Stomach (tissue), 19 donors: ENCODE measurements at places on chromosomes 4 and X. TPM values are rescaled to one million over a fixed set of nuclear protein-coding genes. Genes with fewer than 3 reads are reported as not detected.

GNRHR gene
- total RNA-seq, result not detected

CSN1S1 gene
- not detected for total RNA-seq

TMEM144 gene
- not detected for total RNA-seq

TMEM154 gene
- total RNA-seq, result under 0.01 TPM

ASMT gene
- total RNA-seq, result not detected

CLDN34 gene
- total RNA-seq, result not detected

MPP1 gene
- 8.0 TPM for total RNA-seq

AMBN gene
- not detected for total RNA-seq

DNA sequence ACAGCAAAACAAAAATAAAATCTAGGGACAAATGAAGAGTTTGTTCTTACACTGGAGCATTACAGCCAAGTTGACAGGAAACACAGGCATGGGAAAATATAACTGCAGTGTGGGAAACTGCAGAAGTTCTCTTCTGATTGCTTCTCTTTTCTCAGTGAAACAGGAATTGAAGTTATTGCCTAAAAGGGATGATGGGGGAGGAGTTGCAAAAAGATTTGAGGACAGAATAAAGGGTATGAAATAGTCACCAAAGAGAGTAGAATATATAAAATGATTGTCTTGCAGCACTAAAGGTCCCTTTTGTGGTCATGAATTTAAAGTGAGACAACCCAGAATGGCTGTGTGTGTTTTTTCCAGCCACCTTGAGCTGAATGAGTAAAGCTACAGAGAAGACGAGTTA lies 103.7 kb downstream of the JADE1 start:
- no peak overlapping the region for H3K4me3 ChIP-seq
- no peak for DNase-seq
- H3K4me1 ChIP-seq, result no peaks in the 10 kb centered on the region
- H3K27ac ChIP-seq, result peak overlapping the region; percentile 30
- no peaks in the 10 kb centered on the region for H3K27me3 ChIP-seq

DNA sequence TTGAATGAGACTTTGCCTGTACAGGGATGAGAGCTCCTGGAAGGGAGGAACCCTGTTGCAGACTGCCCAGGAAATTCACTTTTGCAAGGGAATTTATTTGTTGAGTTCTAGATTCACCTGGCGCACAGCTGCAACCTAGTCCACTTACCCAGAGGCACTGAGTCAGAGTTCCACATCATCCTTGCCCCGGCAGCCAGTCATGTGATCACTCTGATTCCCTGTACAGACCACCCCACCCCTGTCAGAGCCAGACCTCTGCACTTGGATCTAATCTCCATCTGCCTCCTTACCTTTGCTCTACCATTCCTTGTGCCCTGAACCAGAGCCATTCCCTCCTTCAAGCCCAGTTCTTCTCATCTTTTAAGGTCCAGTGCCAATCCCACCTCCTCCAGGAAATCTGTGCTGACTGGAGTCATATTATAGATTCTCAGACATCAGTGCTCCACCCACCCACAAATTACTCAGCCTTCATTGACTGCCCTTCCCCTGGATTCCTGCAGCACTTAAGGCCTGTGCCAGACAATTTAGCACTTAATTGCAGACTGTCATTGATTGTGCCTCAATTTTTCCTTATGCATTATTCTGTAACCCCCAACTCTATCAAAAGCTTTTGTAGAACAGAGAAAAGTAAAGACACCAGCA lies 84.1 kb upstream of the MAGEA4 start:
- DNase-seq, result no peak
- H3K4me1 ChIP-seq, result no peaks in the 10 kb centered on the region
- no peaks in the 10 kb centered on the region for H3K36me3 ChIP-seq

GRCh38 chr4:87978681-87979080 lies 3.2 kb downstream of the SPP1 start:
- H3K4me1 ChIP-seq, result peaks cover 8% of the 10 kb centered on the region
- no peak for DNase-seq
- no peak overlapping the region for H3K27ac ChIP-seq

DNA sequence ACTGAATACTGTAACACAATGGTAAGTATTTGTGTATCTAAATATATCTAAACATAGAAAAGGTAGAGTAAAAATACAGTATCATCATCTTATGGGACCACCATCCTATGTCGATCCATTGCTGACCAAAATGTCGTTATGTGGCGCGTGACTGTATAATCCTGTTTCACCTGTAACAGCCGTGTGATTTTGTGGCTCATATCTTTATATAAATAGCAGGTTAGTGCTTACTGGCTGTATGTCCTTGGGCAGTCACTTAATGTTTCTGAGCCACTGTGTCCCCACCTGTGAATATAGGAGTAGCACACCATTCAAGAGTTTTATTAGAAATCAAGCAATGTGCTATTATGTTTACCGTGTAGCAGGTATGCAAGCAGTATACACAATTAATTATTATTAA lies 226.2 kb upstream of the FAT1 start:
- H3K36me3 ChIP-seq, result no peaks in the 10 kb centered on the region
- no peak overlapping the region for H3K4me3 ChIP-seq
- H3K27ac ChIP-seq, result no peak overlapping the region
- H3K4me1 ChIP-seq, result no peaks in the 10 kb centered on the region
- no peak for DNase-seq

- no peak for DNase-seq
Observed at GRCh38 chr4:3721186-3721585, 45.0 kb upstream of the ADRA2C start.

DNA sequence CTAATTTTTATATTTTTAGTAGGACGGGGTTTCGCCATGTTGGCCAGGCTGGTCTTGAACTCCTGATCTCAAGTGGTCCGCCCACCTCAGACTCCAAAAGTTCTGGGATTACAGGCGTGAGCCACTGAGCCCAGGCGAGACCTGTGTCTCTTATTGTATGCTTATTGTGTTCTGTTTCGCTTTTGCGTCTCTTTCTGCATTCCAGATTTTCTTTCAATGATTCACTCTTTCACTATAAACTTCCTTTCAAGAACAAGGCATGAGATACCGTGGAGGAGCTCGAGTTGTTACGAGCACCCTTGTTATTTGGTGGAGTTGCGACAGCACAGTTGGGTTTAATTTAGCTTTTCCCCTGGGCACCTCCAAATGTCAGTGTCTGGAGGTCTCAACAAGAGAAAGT lies 366.7 kb upstream of the FAT1 start:
- no peaks in the 10 kb centered on the region for H3K27me3 ChIP-seq
- no peak for DNase-seq
- no peak overlapping the region for H3K27ac ChIP-seq
- no peaks in the 10 kb centered on the region for H3K4me1 ChIP-seq
- no peaks in the 10 kb centered on the region for H3K36me3 ChIP-seq

DNA sequence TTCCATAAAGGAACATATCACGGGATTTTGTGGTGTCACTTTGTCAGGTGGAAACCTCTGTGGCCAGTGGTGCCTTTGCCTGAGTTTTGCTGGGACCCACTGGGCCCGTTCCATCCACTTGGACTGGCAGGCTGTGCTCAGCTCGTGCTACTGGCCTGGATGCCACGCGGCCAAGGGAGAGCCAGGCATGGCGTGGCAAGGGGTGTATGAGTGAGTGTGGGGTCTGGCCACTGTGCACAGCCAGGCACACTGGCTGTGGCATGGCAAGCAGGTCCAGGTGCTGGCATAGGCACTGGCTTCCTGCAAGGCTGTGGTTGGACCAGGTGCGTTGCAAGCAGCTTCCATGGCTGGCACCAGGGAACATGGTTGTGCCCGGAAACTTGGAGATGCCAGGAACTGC lies 60.8 kb downstream of the TBCK start:
- no peaks in the 10 kb centered on the region for H3K27me3 ChIP-seq
- DNase-seq, result no peak
- no peak overlapping the region for H3K4me3 ChIP-seq
- H3K27ac ChIP-seq, result no peak overlapping the region
- H3K4me1 ChIP-seq, result no peaks in the 10 kb centered on the region
- peaks cover 32% of the 10 kb centered on the region for H3K36me3 ChIP-seq

DNA sequence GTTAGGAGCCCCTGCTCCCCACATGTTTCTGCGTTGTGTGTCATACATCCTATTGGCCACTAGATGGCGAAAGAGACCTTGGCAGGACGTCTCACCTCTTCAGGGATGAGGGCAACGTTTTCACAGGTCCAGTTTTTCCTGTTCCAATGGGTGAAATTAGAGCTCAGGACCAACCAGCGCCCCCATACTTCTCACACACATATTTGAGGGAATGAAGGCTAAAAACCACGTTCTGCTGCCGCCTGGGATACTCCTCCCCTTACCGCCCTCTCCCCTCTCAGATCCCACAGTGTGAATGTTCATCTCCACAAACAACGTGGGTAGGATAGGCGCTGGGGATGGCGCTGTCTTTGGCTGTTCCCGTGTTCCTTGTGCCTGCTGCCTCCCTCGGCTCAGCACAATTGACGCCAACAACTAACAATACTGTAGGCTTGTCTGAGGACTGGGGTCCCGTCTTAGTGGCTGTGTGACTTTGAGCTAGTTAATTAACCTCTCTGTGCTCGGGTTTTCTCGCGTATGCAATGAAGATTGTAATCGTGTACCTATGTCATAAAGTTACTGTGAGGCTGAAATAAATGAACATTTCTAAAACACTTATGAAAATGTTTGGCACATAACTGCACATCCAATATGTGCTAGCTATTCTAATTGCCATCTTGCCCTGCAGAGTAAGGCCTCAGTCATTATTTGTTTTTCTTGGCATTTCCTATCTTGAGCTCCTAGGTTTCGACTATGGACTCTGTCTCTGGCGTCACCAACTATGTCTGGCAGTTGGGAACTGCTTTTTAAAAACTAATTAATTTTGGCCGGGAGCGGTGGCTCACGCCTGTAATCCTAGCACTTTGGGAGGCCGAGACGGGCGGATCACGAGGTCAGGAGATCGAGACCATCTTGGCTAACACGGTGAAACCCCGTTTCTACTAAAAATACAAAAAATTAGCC lies 181.3 kb upstream of the STK26 start:
- H3K27me3 ChIP-seq, result no peaks in the 10 kb centered on the region
- peaks cover 6% of the 10 kb centered on the region for H3K4me1 ChIP-seq
- no peak overlapping the region for H3K4me3 ChIP-seq

DNA sequence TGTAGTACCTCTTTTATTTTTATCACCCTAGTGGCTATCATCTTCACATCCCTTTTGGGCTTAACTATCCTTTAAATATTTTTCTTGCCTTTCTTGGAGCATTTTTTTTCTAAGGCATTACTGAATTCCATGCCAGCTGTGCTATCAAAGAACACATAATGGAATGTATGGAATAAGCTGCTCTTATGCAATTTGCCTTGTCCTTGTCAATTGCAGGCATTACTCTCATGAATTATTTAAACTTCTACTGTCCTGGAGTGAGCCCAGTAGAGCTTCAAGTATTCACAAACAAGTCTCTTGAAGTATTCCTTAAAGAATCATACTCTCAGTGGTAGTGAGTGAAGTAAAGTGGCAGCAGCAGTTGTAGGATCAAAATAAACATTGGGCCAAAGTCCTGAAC lies 144.6 kb upstream of the IGFBP7 start:
- no peak overlapping the region for H3K4me3 ChIP-seq
- H3K27ac ChIP-seq, result no peak overlapping the region
- DNase-seq, result no peak
- no peaks in the 10 kb centered on the region for H3K36me3 ChIP-seq
- no peaks in the 10 kb centered on the region for H3K27me3 ChIP-seq

GRCh38 chr4:4761128-4761982 lies 98.1 kb upstream of the MSX1 start:
- no peak overlapping the region for H3K27ac ChIP-seq
- H3K4me3 ChIP-seq, result no peak overlapping the region
- peak; percentile 15 for DNase-seq

GRCh38 chr4:107709916-107710315 lies 10.1 kb downstream of the PAPSS1 start:
- DNase-seq, result no peak
- H3K4me1 ChIP-seq, result peaks cover 25% of the 10 kb centered on the region
- H3K27ac ChIP-seq, result no peak overlapping the region

DNA sequence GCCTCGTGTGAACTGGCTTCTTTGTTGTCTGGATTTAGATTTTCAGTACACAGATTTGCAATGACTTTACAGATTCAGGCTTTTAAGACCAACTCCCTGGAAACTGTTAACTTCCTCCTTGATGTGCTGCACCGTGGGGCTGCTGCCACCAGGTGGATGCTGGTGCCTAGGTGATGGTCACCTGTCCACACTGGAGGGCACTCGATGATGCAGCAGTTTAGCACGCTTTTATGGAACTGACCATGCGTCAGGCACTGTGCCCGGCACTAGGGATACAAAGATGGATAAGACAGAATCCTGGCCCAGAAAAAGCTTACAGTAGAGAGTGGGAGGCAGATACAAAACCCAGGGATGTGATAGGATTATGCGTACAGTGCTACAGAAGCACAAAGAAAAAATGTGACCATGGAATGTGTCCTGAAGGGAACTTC lies 180.7 kb downstream of the CEP135 start:
- no peaks in the 10 kb centered on the region for H3K27me3 ChIP-seq
- H3K4me1 ChIP-seq, result no peaks in the 10 kb centered on the region
- no peak overlapping the region for H3K27ac ChIP-seq
- no peak overlapping the region for H3K4me3 ChIP-seq
- peak; percentile 58 for DNase-seq

DNA sequence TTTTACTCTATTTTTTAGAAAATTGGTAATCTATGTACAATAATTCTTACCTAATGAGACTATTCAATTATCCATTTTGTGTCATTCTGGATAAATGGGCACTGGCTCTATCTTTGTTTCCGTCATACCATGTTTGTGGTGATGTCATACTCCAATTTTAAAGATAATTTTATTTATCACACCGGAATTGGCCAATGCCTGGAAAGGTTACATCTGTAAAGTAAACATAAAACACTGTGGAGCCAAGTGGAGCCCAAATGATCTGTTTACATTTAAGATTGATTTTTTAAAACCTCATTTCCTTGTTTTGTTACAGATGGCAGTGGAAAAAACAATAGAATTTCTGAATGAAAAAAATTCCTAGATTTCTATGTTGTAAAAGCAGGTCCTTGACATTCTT lies 120.2 kb upstream of the GPRIN3 start:
- H3K4me3 ChIP-seq, result no peak overlapping the region
- H3K27ac ChIP-seq, result no peak overlapping the region
- no peaks in the 10 kb centered on the region for H3K4me1 ChIP-seq

DNA sequence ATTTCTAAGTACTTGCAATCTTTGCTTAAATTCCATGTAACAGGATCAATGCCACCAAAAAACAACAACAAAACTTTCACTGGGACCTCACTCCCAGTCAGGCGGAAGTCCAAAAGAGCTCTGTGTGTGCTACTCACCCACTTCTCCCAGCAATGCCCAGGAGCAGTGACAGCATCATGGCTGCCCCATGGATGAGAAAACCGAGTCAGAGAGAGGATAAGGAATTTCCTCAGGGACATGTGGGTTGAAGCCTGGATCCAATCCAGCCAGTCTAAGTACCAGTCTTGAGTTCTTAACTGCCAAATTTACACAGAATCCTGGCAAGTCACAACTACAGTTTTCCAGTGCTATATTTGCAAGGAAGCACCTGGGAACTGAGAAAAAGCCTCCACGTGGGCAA lies 64.5 kb downstream of the STX18 start:
- H3K27me3 ChIP-seq, result no peaks in the 10 kb centered on the region
- no peak for DNase-seq
- H3K4me1 ChIP-seq, result no peaks in the 10 kb centered on the region
- H3K27ac ChIP-seq, result no peak overlapping the region

- H3K27me3 ChIP-seq, result no peaks in the 10 kb centered on the region
- peak; percentile 48 for DNase-seq
- H3K4me1 ChIP-seq, result peaks cover 14% of the 10 kb centered on the region
- H3K27ac ChIP-seq, result peak overlapping the region; percentile 89
- peak overlapping the region; percentile 62 for H3K4me3 ChIP-seq
Observed at GRCh38 chrX:149504226-149504914, 736 bp downstream of the IDS start.
